Activated T-cell treated with anti-CD3 and anti-CD28 coated beads, Interleukin-2, amount 50 U/mL, for 72 hours (primary cell): ENCODE measurements at places on chromosomes 12 and 14. TPM values are rescaled to one million over a fixed set of nuclear protein-coding genes. Genes with fewer than 3 reads are reported as not detected.

The NEUROD4 gene
- not detected for total RNA-seq

The GPHN gene
- 21.2 TPM for total RNA-seq

The NRL gene
- 5.2 TPM for total RNA-seq

The WNT5B gene
- total RNA-seq = 0.22 TPM

The NPAS3 gene
- total RNA-seq = not detected

The EXOC5 gene
- 63.7 TPM for total RNA-seq

The LRRC10 gene
- not detected for total RNA-seq

The CCDC175 gene
- total RNA-seq = not detected

The SCN8A gene
- total RNA-seq = 0.79 TPM

The PGF gene
- total RNA-seq = 0.35 TPM

The FAM186B gene
- total RNA-seq = 0.82 TPM

The AQP5 gene
- not detected for total RNA-seq
